ENCODE measurements at places on chromosomes 2 and 18. TPM values are rescaled to one million over a fixed set of nuclear protein-coding genes. Genes with fewer than 3 reads are reported as not detected.

D2HGDH gene
- total RNA-seq = 11.4 TPM

HOXD9 gene
- not detected for total RNA-seq

DUSP11 gene
- 29.0 TPM for total RNA-seq

NFU1 gene
- 31.5 TPM for total RNA-seq

TRIM43 gene
- total RNA-seq = not detected

TMEM127 gene
- 27.7 TPM for total RNA-seq

MARCO gene
- total RNA-seq = not detected

ZNF2 gene
- 3.3 TPM for total RNA-seq

SRD5A2 gene
- not detected for total RNA-seq

WBP1 gene
- total RNA-seq = 87.9 TPM

GALNT3 gene
- 3.6 TPM for total RNA-seq

KCNG2 gene
- total RNA-seq = 4.7 TPM

CIAO1 gene
- 94.4 TPM for total RNA-seq

NEURL3 gene
- not detected for total RNA-seq

MPP4 gene
- total RNA-seq = not detected

LRRTM4 gene
- not detected for total RNA-seq

PSMA8 gene
- total RNA-seq = not detected

WDR54 gene
- total RNA-seq = 88.8 TPM

VIT gene
- 0.39 TPM for total RNA-seq

Measured in epithelial cell of alveolus of lung (primary cell).